ENCODE measurements at places on chromosomes 1 and 21. TPM values are rescaled to one million over a fixed set of nuclear protein-coding genes. Genes with fewer than 3 reads are reported as not detected.

The ERRFI1 gene
- 68.6 TPM for polyA plus RNA-seq

The DYNLT4 gene
- polyA plus RNA-seq, result 0.29 TPM

The BPNT1 gene
- polyA plus RNA-seq, result 12.0 TPM

The TMEM234 gene
- polyA plus RNA-seq, result 5.4 TPM

The NHLH1 gene
- polyA plus RNA-seq, result not detected

The LDLRAD1 gene
- not detected for polyA plus RNA-seq

All from liver (tissue), 10 donors.